ENCODE measurements at places on chromosomes 2 and 18.

DNA sequence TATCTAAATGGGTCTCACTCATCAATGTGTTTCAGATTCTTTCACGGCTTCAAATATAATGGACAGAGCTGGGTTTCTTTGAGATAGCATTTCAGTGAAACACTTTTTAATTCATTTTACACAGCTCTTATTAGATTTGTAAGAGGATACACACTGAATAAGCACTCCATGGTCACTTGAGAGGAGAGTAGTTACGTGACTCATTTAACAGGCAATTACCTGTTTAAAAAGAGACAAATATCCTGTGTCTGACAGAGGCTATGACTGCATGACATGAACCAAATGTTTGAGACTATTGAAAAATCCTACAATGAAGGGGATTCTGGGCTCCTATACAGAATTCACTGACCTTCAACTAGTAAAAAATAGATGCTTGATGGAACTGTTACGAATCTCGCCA is 786.9 kb downstream of the EPHA4 start:
- no peak for DNase-seq

DNA sequence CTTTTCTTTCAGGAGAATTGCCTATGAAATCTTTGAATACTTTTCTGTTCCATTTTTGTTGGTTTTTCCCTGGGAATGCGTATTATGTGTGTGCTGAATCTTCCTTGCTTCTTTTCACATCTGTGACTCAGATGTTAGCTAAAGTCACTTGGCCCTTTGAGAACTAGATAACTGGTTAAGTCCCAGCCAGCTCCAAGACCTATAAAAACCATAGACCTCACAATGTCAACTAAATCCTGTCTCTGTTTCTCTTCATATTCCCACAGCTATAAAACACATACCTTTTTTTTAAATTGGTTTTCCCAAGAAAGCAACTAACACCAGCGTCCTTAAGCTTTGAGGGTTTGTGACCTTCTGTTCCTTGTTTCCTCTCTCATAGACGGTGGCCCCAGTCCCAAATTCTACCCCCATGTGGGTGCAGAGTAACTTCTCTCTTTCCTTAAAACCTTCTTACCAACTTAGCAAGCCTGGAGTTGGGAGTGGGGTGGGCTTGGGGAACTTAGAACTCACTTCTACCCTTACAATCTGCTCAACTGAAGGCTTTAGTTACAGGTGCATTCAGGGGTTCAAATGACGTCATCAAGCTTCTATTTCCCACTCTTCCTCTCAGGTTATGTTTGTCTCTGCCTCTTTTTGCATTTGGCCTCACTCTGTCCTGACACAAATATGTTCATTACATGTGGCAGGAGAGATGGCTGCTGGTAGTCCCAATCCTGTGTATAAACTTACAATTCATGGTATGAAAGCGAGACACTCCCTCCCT is 58.1 kb upstream of the TGIF1 start:
- DNase-seq, result no peak

- no peak for DNase-seq
These were observed 23.5 kb downstream of the MARCHF4 start for GRCh38 chr2:216348756-216349308.

DNA sequence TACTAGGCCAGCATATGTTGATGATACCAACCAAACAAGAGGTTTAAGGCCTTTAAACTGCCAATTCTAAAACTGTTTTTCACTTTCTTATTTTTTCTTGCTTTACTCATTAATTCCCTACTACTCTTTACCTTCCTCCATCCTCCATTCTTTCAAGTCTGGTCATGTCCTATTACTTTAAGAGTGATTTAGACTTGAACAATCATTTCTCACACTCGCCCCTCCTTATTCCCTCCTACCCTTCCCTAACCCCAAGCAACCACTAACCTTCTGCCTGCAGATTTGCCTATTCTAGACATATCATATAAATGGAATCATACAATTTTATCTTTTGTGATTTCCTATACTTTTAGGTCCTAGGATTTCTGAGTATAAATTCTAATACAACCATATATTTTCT is 127.7 kb downstream of the USP34 start:
- DNase-seq, result no peak

GRCh38 chr18:35707674-35708073 is 126.1 kb downstream of the GALNT1 start:
- no peak for DNase-seq

GRCh38 chr2:229164545-229165249 is 106.4 kb downstream of the PID1 start:
- DNase-seq, result no peak

DNA sequence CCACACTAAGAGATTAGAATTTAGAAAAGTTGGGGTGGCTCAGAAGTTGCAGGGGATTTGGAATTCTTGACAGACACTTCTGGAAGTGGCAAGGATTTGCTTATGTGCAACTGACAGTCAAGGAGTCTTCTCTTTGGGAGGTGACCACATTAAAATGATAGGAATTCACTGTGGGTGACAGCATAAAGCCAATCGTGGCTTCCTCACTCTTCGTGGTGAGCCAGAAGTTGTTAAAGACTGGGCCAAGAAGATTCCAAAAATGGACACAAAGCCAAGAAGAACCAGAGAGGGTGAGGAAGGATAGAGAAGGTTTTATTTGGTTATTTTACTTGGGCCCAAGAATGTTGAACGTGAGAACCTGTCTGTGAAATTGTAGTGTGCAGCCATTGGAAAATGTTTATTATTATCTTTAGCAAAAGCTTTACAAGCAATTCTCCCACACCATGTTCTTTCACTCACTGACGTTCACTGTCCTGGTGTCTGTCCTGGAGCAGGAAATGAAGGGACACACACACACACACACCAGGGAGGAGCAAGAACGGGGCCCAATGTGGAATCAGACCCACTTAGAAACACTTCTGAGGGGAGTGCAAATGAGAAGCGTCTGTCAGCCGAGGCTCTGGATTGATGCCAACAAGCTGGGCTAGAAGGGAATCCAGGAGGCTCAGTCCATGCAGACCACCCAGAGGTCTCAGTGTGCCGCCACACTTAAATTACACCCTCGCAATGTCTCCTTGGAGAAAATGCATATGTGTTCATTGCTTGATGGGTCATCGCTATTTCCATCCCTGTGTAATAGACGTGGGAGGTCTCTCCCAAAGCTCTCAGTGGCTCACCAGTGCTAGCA is 37.2 kb downstream of the STEAP3 start:
- no peak for DNase-seq

DNA sequence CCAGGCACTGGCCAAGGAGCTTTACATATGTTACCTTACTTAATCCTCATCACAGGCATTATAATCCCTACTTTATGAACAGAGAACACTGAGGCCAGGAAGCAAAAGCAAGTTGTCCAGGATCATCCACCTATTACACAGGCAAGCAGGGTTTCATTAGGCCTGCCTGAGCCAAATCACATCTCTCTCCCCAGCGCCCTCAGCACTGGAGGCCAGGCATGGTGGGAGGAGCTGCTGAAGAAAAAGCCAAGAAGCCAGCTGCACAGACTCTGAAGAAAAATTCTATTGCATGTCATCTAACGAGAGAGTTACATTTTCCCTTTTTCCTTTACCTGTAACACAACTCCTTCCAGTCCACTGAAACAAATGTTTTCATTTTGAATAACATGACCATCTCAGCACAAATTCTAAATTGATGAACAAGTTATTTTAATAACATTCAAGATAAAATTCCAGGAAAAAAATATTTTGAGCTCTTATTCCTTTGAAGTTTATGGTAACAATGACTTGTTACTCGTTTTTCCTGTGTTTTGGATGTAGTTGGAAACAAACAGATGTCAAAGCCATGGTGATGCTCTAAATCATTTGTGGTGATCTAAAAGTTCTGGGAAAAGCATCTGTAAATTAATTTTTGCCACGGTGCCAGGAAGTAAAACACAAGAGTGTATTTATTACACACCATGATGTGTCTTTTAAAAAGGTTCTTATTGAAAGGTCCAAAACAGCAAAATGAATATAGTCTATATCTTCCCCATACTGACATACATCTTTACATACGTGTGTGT is 139.0 kb upstream of the ITGB6 start:
- DNase-seq, result no peak

GRCh38 chr2:203719456-203720410 is 13.3 kb downstream of the CD28 start:
- DNase-seq, result no peak

- no peak for DNase-seq
These were observed 58.3 kb downstream of the EML4 start for GRCh38 chr2:42227491-42227890.

GRCh38 chr2:177799531-177799930 is 273.0 kb downstream of the PDE11A start:
- DNase-seq, result peak; percentile 34

DNA sequence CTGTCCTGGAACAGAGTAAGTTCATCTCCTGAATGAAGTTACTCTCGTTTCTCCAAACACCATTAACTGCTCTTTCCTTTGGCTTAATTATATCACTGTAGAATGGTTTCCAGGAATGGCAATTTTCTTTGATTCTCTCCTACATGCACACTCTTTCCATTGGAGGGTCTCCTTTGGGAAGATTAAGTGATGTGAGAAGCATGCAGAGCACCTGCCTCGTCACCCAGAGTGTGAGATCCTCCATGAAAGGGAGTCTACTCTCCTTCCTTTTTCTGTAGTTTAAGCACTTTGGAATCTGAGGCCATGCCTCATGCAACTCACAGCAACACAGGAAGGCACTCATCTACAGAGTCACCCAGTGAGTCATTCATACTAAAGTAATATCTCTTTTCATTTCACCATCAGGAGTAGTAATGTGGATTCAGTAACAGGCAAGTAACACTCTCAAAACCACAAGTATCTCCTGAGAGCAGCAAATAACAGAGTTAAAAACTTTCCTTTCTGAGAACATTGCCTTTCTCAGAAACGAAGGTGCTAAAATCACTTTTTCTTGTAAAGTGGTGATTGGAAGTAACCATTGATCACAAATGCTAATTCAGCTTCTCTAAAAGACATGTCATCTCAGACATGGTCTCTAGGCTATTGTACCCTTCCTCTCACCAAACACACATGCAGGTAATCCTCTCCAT is 52.8 kb upstream of the IL1RL1 start:
- DNase-seq, result no peak

- DNase-seq, result no peak
These were observed 3.3 kb downstream of the DSC2 start for GRCh38 chr18:31098878-31099277.

GRCh38 chr2:198006733-198007132 is 202.3 kb downstream of the PLCL1 start:
- peak; percentile 53 for DNase-seq

DNA sequence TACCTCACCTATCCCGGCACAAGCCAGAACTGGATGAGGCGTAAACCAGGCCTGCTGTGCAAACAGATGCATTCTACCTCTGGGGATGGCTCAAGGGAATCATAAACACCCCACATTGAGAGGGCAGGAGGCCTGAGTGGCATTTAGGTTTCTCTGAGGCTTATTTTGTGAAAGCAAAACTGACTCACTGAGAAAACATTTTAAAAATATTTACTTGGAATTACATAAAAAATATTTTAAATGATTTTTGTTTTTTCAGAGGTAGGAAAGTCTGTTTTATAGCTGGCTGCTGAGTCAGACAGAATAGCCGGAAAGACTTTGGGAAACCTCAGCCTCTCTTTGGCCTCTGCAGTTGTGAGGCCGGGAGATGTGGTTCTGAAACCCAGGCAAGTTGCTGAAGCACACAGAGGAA is 244.1 kb downstream of the NCKAP5 start:
- no peak for DNase-seq

DNA sequence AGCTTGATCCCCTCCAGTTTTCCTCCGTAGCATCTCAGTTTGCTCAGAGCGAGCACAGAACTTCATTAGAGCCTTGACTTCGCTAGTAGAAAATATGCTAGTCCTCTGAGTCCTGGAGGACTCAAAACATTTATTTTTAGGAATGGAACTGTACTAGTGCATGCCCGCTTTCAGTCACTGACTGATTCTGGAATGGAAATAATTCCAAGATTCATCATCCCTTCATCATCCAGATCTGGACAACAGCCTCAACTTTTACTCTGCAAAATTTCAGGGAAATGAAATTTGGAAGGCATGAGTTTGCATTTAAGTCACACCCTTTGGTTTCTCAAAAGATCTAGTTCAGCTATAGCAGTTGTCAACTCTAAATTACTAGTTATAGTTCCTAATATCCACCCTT is 304.6 kb downstream of the XIRP2 start:
- DNase-seq, result no peak

All from MM.1S (cell line).